ENCODE measurements at places on chromosomes 12 and 14.

- DNase-seq: no peak
Measured at GRCh38 chr14:80117876-80118275, 93.4 kb downstream of the DIO2 start.

DNA sequence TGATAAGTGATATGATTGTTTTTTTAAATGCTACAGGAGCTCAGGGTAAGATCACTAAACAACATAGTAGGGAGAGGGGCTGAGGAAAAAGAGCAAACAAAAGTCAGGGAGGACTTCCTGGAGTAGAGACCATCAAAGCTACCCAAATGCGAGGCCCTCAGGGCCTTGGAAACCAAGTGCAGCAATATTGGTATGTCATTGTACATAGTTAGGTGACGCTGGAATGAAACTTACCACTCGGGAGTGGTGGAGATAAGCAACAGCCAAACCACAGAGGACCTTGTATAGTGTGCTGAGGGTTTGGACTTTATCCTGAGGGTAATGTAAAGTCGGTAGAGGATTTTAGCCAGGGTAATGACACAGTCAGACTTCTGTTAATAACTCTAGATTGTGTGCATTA, 13.8 kb downstream of the KITLG start:
- DNase-seq: no peak

GRCh38 chr12:70448371-70448770, 82.3 kb downstream of the KCNMB4 start:
- DNase-seq: no peak

DNA sequence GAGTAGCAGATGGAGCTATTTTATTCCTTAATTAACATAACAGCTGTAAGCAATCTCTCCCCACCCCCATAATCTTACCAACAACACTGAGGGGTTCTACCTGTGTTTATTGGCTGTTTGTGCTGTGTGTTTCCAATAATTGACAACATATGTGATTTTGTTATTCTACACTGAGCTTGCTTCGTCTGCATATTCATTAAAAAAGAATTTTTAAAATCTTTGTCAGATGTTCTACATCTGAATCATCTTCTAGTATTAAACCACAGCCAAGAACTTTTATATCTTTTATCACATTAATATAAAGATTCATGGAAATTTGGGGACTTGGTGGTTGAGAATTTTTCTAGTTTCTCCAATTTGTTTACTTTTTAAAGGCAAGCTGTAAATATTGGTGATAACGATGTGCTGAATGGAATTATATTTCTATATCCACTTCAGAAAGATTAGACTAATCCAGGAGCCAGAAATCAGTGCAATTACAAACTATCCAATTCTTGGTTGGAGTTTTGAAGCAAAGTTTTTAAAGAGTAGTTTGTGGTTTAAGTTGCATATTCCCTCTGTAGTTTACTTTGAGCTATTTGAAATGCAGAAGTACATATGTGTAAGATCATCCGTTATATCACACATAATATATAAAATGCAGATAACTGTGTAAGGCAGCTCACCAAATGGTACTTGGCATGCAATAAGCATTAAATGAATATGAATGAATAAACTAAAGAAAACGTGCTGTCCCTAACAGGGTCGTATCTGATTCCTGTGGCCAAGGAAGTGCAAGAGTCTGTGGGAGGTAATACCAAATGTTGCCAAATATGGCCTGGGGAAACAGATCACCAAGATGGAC, 206.9 kb downstream of the PELI2 start:
- DNase-seq: no peak

DNA sequence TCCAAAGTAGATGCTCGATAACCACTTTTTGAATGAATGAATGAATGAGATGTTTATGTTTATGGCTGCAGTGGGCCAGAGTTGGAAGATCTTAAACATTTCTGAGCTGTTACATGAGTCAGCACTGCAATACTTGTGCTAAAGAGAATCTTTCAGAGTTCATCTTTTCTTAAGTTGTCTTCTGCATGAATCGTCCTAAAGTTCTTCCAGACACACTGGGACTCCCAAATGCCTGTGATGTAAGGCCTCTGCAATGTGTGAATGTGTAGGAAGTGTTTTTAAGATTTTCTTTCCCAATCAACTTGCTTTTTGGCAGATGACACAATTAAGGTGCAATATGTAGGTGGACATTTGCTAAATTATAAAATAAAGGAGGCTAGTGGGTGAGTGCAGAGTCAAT, 50.3 kb upstream of the TRIM9 start:
- no peak for DNase-seq

GRCh38 chr12:203462-204260, 10.3 kb downstream of the SLC6A12 start:
- DNase-seq: no peak
